ENCODE measurements at places on chromosomes 7 and 10.

GRCh38 chr7:141355032-141355431 is 196.2 kb upstream of the AGK start:
- DNase-seq = no peak

DNA sequence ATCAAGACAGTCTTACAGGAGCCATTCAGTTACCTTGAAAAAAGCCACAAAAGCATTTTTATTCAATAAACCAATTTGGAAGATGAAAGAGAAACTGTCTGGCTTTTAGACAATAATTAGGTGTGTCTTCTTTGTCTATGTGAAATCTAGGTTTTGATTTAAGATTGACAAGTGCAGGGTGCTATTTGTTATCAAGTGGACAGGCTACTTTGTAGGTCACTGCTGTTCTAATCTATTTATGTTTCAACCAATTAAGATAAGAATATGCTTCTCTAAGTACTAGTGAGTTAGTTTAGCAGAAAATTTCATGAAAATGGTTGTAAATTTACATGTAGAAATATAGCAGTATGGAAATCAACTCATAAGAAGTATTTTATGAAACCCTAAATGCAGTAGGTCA is 177.5 kb downstream of the CACNA2D1 start:
- DNase-seq = no peak

- DNase-seq = no peak
These were observed 264.8 kb downstream of the PTPRN2 start for GRCh38 chr7:158322616-158323530.

DNA sequence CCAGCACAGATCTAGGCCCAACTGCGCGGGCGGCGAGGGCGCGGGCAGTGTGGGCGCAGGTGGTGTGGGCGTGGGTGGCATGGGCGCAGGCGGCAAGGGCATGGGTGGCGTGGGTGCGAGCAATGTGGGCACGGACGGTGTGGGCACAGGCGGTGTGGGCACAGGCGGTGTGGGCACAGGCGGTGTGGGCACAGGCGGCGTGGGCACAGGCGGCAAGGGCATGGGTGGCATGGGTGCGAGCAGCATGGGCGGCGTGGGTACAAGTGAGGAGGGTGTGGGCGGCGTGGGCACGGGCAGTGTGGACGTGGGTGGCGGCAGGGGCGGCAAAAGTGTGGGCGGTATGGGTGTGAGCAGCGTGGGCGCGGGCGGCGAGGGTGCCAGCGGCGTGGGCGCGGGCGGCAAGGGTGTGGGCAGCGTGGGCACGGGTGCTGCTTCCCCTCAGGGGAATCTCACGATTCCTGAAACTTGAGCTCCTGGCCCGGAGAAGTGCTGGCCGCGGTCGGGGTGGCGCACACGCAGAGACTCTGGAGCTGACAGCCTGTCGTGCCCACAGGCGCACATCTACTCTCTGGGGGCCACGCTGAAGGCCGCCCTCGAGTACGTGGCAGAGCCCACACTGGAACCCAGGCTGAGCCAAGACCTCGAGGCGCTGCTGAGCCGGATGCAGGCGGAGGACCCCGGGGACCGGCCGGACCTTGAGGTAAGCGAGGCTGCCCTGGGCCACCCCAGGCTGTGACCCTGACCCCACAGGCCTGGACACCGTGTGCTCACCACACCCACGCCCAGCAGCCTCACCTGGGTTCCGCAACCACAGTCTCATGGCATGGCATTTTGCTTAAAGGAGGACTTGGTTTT is 23.0 kb downstream of the KNDC1 start:
- DNase-seq = no peak

DNA sequence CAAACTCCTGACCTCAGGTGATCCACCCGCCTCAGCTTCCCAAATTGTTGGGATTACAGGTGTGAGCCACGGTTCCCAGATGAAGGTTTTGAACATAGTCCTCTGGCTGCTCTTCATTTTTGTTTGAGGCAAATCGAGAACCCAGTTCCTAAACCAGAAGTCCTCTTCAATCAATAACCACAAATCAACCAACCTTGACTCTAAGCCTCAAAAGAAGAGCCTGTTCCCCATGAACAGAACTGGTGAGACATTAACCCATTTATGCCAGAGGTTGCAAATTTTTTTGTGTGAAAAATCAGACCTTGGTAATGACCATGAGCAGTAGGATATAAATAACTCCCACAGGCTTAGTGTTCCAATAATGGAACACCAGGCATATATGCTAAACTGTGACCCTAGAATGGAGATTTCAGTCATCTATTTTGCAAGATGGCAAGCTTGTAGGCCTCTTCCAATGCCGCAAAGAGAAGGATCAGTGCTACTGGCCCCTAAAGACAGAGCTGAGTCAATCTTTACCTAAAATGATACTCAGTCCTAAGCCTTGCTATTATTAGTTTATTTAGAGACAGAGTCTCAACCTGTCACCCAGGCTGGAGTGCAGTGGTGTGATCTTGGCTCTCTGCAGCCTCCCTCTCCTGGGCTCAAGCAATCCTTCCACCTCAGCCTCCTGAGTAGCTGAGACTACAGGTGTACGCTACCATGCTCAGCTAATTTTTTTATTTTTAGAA is 15.9 kb downstream of the KPNA7 start:
- DNase-seq = no peak

Data from tongue (tissue), 3 donors.